ENCODE measurements at places on chromosomes 2 and 18. TPM values are rescaled to one million over a fixed set of nuclear protein-coding genes. Genes with fewer than 3 reads are reported as not detected.

DNA sequence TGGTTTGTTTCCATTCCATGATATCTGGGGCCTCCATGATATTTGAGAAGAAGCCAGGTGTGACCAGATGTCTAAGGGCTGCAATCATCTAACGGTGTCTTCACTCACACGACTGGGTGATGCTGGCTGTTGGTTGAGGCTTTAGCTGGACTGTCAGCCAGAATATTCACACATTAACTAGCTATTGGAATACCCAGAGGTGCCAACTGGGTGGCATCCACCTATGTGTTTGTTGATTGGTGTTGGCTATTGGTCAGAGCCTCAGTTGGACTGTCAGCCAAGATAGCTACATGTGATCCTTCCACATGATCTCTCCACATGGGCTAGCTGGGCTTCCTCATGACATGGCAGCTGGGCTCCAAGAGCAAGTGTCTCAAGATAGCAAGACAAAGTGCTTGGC, 117.4 kb downstream of the CDCA7 start:
- DNase-seq = no peak

DNA sequence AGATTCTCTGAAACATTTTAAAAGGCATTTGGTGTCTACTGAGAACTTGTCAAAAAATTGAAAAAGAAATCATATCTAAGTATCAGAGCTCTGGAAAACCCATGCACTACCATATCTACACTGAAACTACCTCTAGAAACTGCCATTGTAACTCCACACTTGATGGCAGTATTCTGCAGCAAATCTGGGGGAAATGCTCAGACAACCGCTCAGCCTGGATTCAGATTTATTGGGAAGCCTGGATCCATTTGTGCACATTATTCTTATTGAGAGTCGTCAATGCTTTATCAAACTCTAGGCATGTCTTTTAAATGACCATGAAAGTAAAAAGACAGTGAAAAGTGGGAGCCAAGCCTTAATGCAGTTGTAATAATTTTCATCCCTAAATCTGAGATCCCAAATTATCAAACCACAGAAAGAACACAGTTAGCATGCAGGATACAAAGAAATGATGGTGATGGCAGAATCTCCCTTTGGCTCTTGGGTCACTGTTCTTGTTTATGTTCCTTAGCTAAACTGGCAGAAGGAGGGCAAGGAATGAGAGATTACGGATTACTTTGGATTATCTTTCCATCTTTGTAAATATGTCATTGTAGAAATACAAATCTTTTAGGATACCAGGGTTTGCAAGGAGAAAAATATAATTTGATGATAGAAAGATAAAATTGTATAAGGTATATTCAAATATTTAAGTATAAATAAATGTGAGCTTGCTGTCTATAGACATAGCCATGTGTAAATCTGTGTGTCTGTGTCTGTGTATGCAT, 512.1 kb upstream of the SYT4 start:
- DNase-seq = no peak

DNA sequence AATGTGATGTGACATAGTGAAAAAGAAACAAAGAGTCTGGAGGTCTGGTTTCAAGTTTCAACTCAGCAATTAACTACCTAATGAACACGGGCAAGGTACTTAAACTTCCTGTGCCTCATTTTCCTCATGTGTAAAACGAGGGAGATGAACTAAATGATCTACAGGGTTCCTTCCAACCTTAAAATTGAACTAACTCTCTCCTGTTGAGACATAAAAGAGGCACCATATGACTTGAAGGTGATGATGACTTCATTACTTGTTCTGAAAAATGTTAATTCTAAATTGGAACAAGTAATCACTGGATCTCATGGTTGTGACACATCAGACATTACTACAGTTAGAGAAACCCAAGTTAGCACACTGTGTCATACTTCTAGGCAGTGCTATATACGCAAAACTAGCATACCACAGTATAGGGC, 8.9 kb upstream of the REL start:
- no peak for DNase-seq

SOWAHC gene
- total RNA-seq = 19.1 TPM

GRCh38 chr2:143745060-143745459, 615.8 kb downstream of the ARHGAP15 start:
- DNase-seq = peak; percentile 6

DNA sequence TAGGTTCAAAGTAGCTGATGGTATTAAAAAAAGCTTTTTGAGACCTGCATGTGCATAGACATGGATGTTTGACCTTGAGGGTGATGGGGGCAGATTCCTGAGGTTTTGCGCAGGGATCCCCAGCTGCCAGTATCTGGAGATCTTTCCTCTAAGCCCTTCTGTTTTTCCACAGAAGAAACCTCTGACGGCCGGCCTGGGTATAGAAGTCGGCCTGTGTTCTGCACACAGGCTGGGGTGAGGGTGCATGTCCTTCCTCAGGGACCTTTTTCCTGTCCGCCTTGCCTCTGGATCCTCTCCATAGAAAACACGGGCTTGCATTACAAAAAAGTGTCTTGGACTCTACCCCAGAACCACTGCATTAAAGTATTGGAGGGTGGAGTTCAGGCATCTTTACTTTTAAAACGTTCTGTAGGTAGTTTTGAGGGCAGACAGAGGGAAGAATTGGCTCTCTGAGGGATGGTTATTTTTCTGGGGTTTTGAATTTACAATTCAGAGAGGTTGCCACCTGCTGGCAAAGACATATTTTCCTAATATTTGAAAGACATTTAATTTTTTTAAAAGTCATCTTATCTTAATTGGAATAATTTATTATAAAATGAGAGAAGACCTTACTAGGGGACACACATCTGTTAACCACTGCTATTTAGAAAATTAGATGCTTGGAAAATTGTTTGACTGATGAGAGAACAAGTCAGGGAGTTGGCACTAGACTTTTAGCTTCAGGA, 350.6 kb downstream of the DCDC2C start:
- no peak for DNase-seq

DNA sequence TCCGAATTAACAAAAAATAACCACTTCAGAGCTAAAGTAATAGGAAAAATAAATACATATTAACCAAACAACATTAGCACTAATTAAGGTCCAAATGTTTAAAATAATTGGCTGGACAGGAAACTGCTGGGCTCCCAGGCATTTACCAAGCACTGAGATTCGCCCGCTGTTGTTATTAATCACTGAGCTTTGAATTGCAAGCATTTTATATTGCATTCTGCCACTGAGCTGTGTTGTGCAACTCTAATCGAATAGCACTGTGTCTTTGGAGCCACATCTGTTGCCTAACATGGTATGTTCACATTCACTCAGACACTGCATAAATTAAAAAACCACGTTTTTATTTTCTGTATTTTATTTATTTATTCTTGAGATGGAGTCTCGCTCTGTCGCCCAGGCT, 88.9 kb downstream of the SOWAHC start:
- DNase-seq = no peak

- DNase-seq = peak; percentile 86
Measured at GRCh38 chr2:101387151-101387834, at the start of gene CREG2. Gene CREG2, minus strand, starts transcription at chr2:101387503. Its CDS starts 46 bp downstream, at chr2:101387457.

DNA sequence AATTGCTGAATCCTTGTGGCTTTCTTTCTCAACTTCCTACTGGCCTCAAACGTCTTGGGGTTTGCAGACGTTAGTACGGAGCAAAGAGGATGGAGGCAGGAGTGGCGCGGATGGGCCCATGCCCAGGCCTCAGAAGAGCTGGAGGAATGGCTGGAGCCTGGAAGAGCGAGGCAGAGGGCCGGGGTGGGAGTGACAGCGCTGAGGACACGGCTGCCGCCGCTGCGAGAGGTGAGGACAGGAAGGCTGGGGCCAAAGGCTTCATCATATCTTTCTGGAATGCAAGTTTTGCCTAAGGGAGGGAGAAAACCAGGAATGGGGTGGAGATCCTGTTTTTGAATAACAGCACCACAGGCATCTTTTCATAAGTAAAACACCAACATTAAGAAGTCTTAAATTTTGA, 178.5 kb upstream of the SESTD1 start:
- DNase-seq = no peak

GRCh38 chr2:84393829-84394228, 65.3 kb downstream of the SUCLG1 start:
- no peak for DNase-seq

- DNase-seq = peak; percentile 51
Measured at GRCh38 chr18:50836521-50836957, 16.7 kb upstream of the MRO start.

DNA sequence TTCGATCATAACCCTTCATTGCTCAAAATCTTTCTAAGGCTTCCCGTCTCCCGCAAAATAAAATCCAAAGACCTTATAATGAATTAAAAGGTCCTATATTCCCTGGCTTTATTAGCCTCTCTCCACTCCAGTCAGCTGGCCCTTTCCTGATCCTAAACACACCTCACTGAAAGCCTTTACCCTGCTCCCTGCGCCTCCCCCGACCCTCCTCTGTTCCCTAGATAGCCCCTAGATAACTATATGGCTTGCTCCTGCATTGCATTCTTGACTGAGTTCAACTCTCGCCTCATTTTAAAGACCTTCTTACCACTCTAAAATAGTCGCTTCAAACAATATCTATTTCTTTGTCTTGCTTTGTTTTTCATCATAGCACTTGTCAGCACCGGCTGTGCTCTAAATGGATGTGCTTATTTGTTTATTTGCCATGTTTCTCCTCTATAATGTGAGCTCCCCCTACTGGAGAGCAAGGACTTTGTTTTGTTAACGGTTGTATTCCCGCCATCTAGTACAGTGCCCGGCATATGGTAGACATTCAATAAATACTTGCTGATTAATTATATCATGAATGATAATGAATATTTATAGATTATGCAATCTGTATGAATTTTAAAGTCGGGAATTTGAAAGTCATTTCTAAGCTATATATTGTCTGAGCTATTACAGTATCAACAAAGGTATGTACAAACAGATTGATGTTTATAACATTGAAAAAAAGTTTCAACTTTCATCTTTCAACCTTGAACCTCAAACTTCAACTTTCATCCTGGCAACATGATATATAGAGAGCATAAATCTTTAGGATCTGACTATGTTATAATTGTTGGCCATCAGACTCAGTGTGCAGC, 32.4 kb upstream of the VIT start:
- peak; percentile 45 for DNase-seq

DNA sequence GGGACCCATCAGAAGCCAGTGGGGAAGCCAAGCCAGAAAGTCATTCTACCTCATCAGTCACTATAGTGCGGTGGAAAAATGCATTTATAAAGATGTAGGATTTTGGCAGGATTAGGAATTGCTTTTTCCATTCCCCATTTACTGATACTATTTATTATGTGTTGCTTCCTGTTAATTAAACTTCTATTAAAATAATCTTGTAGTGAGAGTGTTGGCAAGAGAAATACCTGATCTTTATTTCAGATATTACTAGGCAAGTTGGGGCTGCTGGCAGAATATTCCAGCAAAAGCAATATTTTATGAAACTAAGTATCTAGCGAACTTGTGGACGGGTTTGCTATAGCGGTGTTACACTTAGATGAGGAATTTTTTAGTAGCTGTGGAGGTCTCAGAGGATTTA, 23.9 kb upstream of the CDC42EP3 start:
- no peak for DNase-seq

Measured in Calu3 (cell line).